NCI-H510A (cell line): ENCODE measurements at places on chromosomes 2 and 18.

GRCh38 chr18:2978661-2979106, 34.3 kb downstream of the LPIN2 start:
- DNase-seq: no peak

- DNase-seq: no peak
Measured at GRCh38 chr18:26480897-26481795, 67.2 kb downstream of the KCTD1 start.

DNA sequence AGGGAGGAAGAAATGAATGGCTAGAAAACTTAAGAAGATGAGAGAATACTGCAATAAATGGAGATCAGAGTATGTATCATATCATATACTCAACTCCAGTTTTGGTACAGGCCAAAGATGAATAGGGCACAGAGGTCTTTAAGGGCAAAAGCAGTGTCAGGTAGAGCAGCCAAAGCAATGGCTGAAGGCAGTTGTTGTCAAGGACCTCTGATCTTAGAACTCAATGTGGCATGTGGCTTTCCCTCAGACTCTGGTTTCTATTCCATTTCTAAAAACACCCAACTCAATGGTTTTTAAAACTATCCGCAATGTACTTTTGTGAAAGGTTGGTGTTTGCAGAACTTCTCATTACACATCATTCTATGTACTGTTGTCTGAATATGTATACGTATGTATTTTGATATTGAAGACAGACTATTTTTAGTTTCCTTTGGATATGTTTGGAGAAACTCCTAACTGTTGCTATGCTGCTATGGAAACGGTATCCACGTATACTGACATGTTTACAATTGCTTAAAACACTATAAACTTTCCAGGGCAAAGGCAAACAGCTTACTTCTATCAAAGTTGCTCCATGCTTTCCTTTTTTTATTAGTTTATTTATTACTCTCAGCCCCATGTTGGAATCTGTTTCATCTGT, 58.1 kb upstream of the PELI1 start:
- no peak for DNase-seq

DNA sequence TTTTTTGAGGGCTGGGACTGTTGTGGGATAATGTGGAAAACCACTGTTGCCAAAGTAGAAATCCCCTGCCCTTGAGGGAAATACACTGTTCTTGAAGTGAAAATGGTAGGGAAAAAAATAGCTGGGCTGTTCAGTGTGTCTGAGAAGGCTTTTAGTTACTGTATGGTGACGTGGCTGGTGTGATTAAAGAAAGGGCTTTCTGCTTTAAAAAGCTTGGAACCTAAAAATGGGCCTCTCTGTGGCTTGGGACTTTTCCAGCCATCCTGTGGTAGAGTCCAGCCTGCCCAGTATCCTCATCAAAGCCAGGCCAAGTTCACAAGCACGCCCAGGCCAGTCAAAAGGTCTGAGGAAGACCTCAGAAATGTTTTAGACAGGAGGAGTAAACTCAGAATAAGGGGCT, 6.8 kb downstream of the MGAT5 start:
- no peak for DNase-seq

GRCh38 chr2:133642791-133643191, 74.5 kb upstream of the NCKAP5 start:
- no peak for DNase-seq

- DNase-seq: peak; percentile 4
Measured at GRCh38 chr2:145185696-145186095, 665.8 kb upstream of the ZEB2 start.

DNA sequence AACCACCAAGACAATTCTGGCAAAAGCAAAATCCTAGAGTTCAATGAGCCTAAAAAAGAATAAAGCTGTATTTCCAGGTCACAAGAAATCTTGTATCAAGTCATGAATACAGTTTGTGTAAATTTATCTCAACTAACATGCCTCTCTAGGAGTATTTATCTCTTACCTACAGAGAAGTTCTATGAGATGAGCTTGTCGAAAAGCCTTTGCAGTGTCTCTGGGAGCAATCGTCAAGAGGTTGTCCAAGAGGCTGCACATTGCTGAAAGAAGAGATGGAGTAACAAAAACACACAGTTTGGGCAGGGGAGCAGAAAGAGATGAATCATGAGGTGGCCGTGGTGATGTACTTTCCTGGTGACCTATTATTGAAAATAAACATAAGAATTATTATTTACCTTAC, 112.0 kb upstream of the CD226 start:
- DNase-seq: no peak

GRCh38 chr2:218063896-218064295, 5.2 kb upstream of the RUFY4 start:
- no peak for DNase-seq

DNA sequence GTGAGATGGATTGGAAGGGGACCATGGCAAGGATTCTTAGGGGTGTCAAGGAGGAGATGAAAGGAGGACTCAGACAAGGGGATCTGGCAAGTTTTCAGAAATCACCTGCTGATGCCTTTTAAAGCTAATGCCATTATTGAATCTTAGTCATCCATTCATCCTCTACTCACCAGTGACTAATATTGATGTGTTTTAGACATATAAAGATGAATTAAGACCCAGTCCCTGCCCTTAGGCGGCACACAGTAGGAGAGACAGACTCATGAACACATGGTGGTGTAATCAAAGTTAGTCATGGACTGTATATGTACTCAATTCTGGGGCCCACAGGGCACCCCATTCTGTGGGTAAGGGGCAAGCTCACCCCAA, 56.5 kb upstream of the ATL2 start:
- DNase-seq: no peak

GRCh38 chr18:37937287-37937686, 371.7 kb upstream of the CELF4 start:
- no peak for DNase-seq

- no peak for DNase-seq
Measured at GRCh38 chr2:218329826-218330593, 26.6 kb upstream of the CATIP start.

DNA sequence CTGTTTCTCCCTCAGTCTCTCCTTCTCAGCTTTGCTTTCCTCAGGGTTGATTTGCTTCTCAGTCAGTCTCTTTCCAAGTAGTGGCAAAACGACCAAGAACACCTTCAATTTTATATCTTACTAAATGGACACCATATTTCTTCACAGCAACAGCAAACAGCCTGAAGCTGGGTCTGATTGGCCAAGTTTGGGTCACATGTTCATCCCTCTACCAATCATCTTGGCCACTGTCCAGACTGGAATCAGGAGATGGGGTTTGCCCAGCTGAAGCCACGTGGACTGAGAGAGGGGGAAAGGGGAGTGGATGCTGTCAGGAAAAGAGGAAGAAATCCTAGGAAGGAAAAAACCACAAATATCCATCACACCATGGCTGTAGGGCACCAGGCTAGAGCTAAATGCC, 42.0 kb upstream of the ACMSD start:
- no peak for DNase-seq

DNA sequence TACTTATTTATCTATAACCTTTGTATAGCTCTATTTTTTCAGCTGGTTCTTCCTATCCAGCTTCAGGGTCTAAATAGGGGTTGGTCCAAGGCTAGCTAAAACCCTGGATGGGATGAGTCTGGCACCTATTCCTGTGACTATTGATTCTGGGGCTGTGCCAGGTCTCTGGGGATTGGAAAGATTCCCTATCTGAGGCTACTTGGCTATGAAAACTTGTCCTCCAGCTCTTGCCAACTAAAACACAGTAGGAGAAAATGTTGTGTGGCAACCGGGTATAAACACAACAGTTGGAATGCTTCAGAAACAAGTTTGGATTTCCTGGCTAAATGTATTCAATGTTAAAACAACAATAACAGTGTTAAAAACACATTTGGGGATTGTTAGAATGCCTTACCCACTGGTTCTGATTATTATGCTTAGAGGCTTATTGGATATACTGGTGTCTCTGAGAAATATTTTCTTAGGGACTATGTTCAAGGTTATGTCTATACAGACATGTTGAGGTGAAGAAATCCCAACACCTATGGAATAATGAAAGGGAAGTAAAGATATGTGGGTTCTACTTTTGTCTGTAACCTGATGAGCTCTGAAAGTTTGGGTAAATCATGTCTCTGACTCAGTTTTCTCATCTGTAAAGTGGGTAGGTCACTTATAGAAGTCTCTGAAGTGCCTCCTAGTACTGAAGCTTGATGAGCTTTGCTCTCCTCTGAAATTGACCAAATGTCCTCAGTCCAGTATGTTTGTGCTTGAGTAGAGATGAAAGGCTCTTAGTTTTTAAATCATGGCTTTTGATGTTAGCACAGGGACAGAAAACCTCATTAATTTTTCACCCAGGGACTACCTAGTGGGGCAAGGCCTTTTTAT, 460.7 kb downstream of the MTX2 start:
- no peak for DNase-seq

DNA sequence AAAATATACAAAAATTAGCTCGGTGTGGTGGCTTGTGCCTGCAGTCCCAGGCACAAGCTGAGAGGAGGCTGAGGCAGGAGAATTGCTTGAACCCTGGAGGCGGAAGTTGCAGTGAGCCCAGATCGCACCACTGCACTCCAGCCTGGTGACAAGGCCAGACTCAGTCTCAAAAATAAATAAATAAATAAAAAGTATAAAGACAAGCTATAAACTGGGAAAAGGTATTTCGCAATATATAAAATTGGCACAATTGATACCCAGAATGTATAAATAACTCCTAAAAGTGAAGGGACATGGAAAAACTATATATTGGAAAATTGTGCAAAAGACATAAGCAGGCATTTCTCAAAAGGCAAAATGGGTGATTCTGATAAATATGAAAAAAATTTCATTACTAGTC, 657.9 kb upstream of the SLC8A1 start:
- no peak for DNase-seq

DNA sequence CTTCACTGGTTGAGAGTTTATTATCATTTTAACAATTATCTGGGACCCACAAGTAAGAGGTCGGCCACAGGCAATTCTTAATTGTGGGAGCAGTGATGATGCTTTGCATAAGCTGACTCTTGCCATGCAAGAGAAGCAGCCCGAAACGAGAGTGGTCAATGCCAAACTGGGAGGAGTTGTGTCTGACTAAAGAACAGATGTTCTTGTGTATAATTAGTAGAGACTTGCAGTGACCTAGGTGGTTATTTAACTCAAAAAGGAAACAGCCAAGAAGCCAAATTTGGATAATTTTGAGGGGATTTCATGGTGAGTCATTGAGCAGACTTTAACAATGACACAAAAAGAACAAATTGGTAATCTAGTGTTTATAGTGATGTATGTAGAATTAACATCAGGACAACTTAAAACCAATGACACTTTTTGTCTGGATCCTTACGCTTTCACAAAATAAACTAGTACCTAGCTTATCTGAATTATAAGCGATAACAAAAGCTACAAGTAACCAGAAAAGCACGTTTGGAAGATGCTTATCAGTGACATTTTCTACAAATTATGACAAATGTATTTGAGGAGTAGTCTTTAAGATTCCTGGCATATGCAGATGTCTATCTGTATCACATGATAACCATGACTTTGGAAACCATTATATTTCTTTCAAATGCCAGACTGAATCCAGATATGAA, 184.7 kb upstream of the DLGAP1 start:
- DNase-seq: no peak

DNA sequence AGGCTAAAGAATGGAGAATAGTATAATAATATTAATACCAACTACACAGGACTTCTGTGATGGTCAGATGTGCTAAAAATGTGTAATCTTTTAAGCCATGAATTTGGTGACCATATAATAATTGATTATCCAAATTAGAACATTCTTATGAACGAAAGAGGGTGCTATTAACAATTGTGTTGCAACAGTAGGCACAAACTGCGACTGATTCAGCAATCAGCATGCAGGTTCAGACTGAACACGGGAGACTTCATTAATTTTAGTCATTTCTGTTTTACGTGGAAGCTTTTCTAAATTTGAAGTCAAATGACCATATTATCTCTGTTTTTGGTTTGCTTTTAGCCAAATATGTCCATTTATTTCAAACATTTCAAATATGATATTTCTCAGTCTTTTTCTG, 54.6 kb upstream of the CHST9 start:
- no peak for DNase-seq

- DNase-seq: no peak
Measured at GRCh38 chr2:133658020-133658903, 90.0 kb upstream of the NCKAP5 start.

DNA sequence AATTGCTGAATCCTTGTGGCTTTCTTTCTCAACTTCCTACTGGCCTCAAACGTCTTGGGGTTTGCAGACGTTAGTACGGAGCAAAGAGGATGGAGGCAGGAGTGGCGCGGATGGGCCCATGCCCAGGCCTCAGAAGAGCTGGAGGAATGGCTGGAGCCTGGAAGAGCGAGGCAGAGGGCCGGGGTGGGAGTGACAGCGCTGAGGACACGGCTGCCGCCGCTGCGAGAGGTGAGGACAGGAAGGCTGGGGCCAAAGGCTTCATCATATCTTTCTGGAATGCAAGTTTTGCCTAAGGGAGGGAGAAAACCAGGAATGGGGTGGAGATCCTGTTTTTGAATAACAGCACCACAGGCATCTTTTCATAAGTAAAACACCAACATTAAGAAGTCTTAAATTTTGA, 178.5 kb upstream of the SESTD1 start:
- DNase-seq: no peak

DNA sequence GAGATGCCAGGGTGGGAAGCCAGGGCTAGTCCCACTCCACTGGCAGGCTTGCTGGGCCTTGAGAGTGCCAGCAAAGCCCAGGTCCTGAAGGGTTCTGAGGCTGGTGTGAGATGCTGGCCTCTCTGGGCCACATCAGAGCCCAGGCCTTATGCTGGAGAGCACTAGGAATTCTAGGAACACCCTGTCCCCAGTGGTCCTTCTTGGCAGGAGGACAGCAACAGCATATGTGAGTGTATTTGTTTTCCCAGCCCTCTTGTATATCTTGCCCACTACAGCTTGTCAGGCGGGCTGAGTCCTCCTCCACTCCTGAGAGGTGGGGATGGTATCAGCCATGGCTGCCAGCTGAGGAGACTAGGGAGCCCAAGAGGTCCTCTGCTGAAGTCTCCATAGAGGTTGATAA, 327.0 kb downstream of the PDE11A start:
- no peak for DNase-seq

- DNase-seq: no peak
Measured at GRCh38 chr2:163692081-163692480, 43.7 kb downstream of the FIGN start.

GRCh38 chr2:8997108-8997507, 6.4 kb downstream of the MBOAT2 start:
- no peak for DNase-seq

DNA sequence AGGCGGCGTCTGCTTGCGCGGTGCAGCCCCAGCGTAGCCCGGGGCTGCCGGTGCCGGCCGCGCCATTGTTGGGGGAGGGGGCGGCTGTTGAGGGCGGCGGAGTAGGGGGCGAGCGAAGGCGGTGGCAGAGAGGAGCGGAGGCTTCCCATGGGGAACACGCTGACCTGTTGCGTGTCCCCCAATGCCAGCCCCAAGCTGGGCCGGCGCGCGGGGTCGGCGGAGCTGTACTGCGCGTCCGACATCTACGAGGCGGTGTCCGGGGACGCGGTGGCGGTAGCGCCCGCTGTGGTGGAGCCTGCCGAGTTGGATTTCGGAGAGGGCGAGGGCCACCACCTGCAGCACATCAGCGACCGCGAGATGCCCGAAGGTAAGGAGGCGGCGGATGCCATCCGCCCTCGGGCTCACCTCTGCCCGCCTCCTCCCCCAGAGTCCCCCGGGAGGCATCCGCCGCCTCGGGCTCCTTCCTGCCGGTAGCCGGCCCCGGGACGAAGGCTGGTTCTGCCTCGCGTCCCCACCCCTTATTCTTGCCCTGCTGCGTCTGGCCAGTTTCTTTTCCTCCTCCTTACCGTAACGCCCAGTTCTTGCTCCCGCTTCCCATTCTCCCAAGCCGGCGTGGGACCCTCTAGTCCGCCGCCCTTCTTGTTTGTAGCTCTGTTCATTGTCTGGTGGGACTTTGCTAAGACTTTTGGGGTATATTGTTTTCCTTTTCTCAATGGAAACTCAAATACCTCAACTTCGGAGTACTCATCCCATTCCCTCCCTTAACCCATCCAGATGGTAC, 500 bp downstream of the CCNYL1 start:
- DNase-seq: peak; percentile 53
